ENCODE measurements at places on chromosomes 13 and 19.

- DNase-seq, result no peak
Observed at GRCh38 chr13:91101381-91101780, 246.1 kb upstream of the MIR17HG start.

DNA sequence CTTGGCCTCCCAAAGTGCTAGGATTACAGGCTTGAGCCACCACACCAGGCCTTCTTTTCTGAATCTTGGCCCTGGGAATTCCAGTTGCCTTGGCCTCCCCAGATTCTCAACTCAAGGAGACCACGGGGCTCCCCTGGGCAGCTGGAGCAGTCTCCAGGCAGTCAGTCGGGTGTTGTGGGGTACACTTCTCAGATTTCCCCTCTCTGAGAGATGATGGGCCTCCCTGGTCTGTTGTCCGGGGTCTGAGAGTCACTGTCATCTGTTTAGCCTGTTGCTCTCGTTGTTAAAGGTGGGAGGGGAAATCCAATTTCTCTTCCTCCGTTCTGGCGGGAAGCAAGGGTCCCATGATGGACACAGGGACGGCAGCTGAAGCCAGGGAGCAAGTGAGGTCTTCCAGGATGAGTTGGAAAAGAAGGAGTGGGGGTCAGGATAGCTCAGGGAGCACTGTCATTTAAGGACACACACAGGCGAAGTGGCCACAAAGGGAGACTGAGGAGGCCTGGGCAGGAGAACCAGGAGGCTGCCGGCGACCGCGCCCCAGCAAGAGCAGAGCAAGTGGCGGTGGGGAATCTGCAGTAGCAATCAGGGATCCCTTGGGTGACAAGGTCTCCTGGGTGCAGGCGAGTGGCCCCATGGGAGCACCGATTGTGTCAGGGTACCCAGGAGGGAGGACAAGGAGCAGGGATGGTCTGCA lies 15.7 kb downstream of the WTIP start:
- no peak for DNase-seq

DNA sequence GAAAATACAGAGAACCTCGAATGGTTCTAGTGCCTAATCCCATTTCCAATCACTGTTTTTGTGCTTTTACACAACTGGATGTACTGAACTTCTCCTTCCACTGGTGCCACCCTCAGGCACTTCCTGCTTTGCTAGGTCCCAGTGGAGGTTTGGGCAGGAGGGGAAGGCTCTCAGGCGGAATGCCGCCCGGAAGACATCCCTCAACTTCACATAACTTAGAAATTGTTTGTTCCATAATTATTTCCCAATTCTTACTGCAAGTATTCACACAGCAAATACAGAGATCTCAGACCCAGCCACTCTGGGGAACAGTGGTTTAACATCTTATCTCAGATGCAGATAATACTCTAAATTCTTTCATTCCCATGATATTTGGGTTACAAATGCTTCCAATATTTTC lies 195.7 kb upstream of the IPO5 start:
- DNase-seq, result no peak

DNA sequence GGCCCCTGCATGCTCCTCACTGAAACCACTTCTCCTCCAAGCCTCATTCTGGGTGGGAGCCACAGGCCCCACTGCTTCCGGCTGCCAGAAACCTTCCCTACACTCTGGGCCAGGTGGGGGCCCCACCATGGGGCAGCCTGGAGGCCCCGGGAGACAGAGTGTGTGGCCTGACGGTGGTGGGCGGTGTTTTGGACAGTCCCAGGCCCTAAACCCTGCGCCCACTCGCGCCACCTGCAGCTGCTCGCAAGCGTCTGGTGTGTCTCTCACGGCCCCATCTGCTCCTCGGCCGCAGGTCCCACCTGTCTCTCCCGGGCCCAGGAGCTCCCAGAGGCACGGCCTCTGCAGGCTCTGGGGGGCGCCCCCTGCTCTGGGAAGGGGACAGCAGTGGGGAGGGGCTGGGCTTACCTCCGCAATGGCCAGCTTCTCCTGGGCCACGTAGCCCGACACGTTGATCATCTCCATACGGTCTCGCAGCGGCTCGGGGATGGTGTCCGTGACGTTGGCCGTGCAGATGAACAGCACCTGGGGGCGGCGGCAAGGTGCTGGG lies 5.6 kb downstream of the RPL36 start:
- DNase-seq, result no peak

GRCh38 chr13:44746690-44747089 lies 170.6 kb upstream of the TSC22D1 start:
- DNase-seq, result no peak

- no peak for DNase-seq
Observed at GRCh38 chr13:43755844-43756243, 30.9 kb downstream of the ENOX1 start.

GRCh38 chr19:14556662-14557188 lies 15.1 kb downstream of the NDUFB7 start:
- DNase-seq, result peak; percentile 82

DNA sequence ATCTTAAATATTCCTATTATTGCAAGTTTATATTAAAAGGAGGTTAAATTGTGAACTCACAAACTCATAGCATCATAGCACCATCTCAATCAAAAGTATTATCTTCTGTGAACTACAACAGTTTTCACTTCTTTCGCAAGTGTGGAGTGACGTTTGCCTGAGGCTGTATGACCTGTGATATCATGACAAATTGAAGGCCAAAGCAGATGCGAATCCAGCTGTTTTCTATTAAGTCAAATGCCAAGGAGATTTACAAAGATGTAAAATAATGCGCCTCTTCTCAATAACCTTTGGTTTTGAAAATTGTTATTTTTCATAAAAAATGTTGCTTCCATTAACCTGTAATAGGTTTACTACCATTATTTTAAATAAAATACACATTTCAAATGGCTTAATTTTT lies 7.6 kb upstream of the PEG3 start:
- no peak for DNase-seq

GRCh38 chr13:75485286-75486062 lies 3.5 kb upstream of the TBC1D4 start:
- DNase-seq, result no peak

DNA sequence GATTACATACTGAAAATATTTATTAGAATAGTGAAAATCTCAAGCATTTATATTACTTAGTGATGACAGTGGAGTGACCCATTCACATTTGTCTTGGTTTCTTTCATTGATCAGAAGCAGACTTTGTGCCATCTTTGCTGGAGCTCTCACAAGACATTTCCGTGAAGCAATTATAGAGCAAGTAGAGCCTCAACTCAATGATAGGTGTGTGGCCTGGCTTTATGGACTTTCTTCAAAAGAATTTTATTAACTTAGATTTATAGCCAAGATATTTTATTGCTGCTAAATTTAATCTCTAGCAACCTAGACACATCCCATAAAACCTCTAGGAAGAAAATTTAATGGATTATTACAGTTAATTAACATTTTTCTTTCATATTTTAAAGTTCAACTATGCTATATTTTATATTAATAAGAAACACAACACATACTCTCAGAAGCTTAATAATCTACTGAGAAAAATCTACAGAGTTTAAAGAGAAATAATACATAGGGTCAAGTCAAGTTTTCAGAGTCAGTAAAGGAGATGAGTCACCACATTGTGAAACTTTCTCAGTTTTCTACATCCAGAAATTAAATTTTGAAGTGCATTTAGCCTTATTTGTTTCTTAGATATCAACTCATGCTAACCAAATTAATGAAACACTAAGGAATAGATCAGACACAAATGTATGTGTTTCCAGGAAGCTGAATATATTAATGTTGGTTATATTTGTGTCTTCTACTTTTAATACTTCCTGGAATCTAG lies 160.5 kb downstream of the LACC1 start:
- no peak for DNase-seq

- DNase-seq, result no peak
Observed at GRCh38 chr13:106484537-106485193, 50.8 kb downstream of the EFNB2 start.

Measured in transverse colon (tissue), 4 donors.